PC-3 (cell line): ENCODE measurements at places on chromosomes 13 and 19. TPM values are rescaled to one million over a fixed set of nuclear protein-coding genes. Genes with fewer than 3 reads are reported as not detected.

DNA sequence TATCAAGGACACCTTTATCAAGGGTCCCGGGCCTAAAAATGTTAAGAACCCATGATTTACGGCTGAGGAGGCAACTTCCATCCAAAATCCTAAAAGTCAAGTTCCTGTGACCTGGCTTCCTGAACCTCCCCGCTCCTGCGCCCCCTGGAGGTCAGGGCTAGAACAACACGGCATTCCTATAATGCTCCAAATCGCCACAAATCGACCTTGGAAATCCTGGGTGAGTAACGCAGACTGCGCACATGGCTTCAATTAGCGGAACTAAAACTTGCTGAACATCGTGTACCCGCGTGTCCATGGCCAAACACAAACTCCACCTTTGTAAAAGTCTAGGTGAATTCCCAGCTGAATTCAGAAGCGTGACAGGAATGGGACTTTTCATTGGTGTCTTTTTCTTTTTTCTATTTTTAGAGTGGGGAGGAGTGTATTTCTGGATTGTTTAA is 4.3 kb upstream of the C5AR1 start:
- DNase-seq = peak; percentile 72

- DNase-seq = no peak
These were observed 3.9 kb upstream of the KLK15 start for GRCh38 chr19:50837300-50837699.

GRCh38 chr13:100108913-100109507 is 20.1 kb downstream of the PCCA start:
- no peak for DNase-seq

GPC6 gene
- 2.9 and 3.5 TPM in 2 replicates for total RNA-seq

DNA sequence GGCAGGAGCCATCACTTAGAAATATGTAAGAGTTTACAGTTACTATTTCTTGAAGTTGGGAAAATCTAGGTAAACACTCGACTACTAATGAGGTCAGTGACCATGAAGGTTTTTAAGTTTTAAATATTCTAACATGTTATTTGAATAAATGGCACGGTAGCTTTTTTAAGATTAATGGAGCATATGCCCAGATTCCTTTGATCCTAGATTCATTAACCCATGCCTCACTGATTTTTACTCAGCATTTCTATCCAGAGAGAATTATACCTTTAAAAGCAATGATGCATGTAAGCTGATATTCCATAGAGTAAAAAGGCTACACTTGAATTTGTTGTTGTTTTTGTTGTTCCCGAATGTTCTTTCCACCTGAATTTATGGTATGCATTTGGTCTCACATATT is 541.4 kb downstream of the DACH1 start:
- DNase-seq = no peak

KRTDAP gene
- not detected in 2 replicates for total RNA-seq

DNA sequence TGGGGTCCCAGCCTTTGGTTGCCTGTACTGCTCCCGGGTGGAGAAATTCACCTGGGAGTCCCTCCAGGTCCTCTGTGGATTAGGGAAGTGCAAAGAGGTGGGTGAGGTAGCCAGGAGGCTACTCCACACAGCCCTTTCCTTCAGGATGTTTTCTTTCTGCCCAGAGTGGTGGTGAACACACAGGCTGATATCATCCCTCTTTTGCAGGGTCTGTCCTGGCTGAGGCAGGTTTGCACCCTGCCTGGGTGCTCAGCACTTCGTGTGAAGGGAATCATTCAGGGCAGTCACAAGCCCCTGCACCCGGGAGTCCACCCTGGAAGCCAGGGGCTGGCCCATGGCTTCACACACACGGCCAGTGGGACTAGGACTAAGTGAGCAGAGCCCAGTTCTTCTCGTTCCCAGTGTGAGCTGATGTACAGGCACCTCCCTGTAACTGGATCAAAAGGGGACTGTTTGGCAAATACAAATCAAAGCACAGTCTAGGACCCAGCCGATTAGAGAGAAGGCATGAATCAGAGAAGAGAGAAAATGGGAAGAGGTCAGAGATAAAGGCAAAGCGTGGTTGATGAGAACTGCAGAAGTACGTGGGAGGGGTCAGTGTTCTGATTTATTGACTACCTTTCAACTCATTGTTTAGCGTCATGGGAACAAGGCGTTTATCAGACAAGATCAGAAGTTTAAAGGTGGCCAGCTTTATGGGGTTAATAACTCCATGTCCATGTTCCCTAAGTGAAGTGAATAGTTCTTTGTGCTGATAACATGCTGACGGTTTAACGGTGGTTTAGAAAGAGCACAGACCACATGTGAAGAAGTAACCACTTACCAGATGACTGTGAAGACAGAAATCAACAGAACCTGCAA is 30.4 kb upstream of the SPATA13 start:
- no peak for DNase-seq
